ENCODE measurements at places on chromosomes 6 and 20.
A peak's percentile ranks its signal among the peaks of the same experiment; 100 is the strongest.

DNA sequence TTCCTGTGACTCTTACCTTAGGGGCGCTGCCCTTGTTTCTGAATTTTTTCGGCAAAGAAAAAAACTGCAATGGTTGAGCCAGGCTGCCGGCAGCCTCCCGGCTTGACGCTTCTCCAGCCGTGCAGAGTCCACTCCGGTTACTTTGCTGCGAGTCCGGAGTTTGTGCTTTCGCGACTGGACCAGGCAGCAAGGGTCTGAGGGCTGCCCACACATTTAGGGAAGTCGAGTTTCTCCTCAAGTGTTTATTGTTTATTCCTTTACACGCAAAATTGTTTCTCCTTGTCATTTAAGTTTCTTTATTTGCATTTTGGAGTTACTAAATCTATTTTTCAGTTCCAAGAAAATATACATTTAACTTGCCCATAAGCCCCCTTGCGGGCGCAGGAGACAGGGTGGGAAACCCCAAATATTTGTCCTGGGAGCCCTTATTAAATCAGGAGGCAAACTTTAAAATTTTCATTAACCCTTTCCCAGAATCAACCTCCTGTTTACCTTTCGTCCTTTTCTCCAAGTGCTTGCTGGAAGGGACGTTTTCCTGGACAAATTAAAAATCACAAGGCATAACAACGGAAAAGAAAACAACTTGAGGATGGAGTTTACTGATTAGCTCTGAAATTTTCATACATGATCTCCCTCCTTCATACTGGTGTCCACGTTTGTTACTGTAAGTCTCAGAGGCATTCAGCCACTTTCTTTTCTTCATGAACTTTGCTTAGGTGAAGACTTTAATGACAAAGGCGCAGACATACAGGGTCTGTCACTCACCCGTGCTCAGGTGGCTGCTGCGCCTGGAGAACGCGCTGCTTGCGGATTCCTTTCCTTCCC, 1.7 kb upstream of the PDE10A start:
- DNase-seq, result no peak

GRCh38 chr6:137862419-137863090, 4.5 kb upstream of the TNFAIP3 start:
- DNase-seq, result no peak

- DNase-seq, result no peak
Observed at GRCh38 chr6:135673501-135674309, 176.2 kb upstream of the AHI1 start.

- DNase-seq, result no peak
Observed at GRCh38 chr20:52083627-52084232, 107.8 kb downstream of the ZFP64 start.

GRCh38 chr20:10987651-10988383, 314.0 kb upstream of the JAG1 start:
- no peak for DNase-seq

- DNase-seq, result no peak
Observed at GRCh38 chr6:167526465-167527368, 201.8 kb downstream of the TTLL2 start.

- DNase-seq, result no peak
Observed at GRCh38 chr6:9126878-9127560, 691.7 kb upstream of the SLC35B3 start.

DNA sequence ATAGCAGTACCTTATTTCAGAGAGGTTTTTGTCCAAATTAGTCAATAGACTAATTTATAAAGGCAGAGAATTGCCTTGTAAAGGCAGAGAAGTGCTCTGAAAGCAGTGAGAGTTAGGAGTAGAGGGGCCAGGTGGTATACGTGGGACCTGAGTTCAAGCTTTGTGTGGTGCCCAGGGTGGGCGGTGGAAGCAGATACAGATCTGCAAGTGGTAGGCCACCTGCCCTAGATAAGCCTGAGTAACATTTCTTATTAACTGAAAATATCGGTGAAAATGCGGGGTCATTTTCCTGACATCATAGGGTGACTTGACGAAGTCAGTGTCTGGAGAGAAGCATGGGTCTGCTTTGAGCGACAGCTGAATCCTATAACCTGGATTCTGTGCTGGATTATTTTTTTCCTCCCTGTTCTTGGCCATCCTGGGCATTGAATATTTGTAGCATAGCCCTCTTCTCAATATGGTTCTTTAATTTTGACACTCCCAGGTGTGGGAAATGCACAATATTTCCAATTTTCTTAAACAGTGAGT, 62.2 kb upstream of the SUPT3H start:
- no peak for DNase-seq

GRCh38 chr6:36123270-36124139, 6.8 kb upstream of the MAPK13 start:
- peak; percentile 27 for DNase-seq

DNA sequence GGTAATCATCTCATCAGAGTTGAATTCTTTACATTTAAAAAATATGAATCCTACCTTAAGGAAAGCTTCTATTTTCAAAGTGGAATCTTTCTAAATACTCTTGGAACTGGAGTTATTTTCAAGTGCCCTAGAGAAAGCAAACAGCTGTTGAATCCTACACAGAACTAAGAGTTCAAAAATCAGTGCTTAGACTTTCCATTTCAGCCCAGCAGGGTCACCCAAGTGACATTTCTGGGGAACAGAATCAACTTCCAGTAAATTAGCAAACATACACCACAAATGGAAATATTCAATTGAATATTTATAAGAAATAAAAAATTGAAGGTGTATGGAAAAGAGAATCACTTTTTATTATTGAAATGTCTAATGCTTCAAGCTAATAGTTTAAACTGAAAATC, 427.7 kb upstream of the NOX3 start:
- no peak for DNase-seq

- no peak for DNase-seq
Observed at GRCh38 chr6:97195117-97195516, 87.9 kb downstream of the MMS22L start.

DNA sequence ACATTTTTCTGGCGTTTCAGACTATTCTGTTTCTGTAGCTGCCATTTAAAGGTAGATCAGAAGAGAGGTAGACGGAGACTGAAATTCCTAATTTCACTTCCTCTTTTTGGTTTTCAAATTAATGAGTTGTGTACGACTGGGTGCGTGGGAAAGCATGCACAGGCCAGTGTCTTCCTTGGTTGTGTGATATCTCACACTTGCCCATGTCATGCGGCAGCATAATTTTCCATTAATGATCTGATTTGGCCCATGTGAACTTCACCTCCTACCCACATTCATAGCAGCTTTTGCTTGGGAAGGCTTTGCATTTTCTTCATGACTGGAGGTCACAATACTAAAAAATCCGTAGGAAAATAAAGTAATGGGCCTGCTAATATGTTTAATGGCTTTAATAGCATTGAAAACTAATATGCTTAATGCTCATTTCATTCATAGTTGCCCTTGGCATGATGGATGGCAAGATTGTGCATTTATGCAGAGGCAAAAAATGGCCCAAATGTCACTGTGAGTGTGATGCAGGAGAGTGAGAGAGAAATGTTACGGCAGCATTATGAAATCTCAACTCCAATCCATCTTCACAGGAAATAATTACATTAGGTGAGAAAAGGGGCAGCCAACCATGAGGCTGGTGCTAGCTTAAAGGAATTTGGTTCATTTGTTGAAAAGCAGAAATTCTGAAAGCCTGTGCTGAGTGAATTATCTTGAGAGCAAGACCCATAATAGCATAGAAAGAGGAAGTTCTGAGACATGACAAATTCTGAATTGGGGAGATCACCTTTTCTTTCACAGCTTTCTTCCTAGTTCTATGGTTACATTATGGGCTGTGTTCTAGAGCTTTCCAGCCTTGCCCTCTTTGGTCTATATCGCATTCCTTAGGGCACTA, 69.0 kb upstream of the UST start:
- no peak for DNase-seq

GRCh38 chr20:3106658-3107463, 22.3 kb upstream of the AVP start:
- DNase-seq, result no peak

- DNase-seq, result no peak
Observed at GRCh38 chr6:159890792-159891191, at the start of gene MAS1. Gene MAS1 (plus strand): TSS chr6:159890988. CDS start chr6:159906956, 15,968 bp downstream.

DNA sequence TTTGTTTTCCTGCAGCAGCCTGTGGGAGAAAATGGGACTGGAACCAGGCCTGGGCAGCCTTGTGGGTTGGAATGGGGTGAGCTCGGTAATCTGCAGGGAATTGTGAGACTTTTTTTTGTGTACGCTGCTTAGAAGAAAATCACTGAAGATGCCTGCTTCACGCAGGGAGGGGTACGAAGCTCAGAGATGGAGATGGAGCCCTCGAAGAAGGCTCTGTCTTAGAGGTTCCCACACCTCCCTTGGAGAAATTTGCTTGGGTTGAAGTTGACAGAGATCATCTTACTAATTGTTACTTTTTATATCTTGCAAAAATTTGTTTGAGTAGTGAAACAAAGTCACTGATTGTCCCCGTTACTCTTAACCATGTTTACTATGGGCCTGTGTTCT, 894 bp downstream of the PYGB start:
- no peak for DNase-seq

DNA sequence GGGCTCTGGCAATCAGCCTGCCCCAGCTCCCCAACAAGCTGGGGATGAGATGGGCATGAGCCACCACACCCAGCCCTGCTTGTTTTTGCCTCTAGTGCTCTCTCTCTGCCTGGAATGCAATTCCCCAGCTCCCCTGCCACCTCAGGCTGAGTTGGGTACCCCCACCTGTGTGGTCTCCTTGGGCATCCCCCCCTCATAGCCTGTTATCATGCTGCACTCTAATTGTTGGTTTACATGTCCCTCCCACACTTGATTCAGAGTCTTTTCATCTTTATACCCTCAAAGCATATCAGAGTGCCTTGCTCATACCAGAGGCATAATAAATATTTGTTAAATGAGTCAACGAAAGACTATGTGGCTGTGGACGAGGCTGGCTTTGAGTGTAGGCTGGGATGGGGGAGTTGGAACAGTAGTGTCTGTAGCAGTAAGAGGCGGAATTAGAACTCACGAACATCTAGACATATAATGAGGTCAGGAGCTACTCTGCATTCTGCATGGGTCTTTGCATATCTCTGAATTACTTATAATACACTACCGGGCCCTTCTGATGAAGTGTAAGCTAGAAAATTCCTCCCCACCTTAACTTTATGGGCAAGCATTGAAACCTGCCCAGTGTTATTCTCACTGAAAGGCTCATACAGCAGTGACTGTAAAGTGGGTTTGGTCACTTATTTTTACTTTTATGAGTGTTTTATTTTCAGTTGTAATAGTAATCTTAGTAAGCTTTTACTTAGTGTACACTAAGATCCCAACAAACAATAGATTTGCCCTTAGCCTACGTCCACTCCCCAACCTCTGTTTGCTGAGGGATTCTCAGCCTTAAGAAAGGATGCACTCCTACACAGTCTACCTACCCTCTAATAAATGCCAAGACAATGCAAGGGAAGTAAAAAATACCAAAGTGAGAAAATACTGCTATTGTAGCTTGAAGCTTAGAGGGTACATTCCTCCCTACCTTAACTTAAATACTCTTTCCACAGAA, 58.7 kb downstream of the EDN1 start:
- DNase-seq, result no peak

- DNase-seq, result no peak
Observed at GRCh38 chr20:22775256-22775655, 190.9 kb upstream of the FOXA2 start.

GRCh38 chr20:50219600-50219999, 29.0 kb downstream of the CEBPB start:
- no peak for DNase-seq

GRCh38 chr20:12056839-12057238, 139.1 kb downstream of the BTBD3 start:
- no peak for DNase-seq

GRCh38 chr6:133854041-133854363, 34.9 kb upstream of the TCF21 start:
- no peak for DNase-seq

DNA sequence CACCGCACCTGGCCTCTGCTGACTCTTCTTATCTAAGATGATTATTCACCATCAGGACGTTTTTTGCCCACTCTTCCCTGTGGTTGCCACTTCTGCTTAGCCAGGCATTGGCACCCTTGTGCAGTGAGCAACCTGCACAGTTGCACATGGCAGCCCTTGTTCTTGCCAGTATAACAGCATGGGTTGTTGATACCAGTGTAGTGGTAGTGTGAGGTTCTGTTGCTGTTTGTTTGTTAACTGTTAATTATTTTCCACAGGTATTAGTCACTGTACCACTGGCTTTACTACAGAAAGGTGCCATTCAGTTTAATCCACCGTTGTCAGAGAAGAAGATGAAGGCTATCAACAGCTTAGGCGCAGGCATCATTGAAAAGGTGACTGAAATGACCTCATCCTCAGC, 52.1 kb downstream of the DEK start:
- DNase-seq, result no peak

DNA sequence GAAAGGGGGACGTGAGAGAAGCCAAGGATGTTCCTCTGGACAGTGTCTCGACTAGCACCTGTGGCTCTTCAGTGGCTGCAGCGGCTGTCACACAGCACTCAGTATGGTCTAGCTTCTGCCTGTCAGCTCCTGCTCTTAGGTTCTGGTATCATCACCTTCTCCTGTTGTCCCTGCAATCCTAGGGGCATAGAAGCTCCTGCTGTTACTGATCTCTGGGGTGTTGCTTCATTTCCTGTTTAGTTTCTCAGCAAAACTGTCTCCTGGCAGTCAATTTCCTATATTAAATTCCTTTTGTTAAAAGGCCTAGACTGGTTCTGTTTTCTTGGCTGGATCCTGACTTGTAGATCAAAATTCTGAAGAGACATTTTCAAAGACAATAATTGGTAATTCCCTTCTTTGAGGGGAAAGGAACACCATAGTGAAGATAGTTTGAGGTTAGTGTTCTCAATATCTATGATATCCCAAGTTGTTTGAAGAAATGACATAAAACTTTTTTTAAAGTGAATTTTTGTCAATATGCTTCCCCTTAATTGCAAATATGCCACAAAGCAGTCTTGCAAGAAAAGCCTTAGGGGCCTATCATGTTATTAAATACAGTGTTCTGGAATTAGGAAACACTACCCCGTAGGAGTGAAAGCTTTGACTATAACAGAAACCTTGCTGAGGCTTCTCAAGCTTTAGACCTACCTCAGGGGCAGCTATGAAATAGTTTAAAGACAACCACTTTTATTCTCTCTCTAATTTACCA, 148.5 kb downstream of the KIF6 start:
- DNase-seq, result no peak

DNA sequence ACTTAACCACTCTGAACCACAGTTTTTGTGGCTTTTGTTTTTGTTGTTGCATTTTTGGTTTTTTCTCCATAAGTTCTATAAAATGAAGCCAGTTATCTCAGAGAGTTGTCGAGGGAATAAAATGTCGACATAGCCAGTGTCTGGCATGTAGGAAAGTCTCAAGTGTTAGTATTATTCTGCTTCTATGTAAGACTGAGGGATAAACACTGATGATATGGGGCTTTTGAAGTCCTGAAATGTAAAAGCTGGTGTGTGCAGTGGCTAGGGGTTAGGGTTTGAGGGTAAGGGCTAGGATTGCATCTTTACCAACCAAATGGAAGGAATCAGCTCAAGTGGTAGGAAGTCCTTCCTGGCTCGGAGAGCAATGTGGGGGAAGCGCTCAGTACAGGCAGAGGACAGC, 59.2 kb downstream of the DAAM2 start:
- DNase-seq, result no peak

DNA sequence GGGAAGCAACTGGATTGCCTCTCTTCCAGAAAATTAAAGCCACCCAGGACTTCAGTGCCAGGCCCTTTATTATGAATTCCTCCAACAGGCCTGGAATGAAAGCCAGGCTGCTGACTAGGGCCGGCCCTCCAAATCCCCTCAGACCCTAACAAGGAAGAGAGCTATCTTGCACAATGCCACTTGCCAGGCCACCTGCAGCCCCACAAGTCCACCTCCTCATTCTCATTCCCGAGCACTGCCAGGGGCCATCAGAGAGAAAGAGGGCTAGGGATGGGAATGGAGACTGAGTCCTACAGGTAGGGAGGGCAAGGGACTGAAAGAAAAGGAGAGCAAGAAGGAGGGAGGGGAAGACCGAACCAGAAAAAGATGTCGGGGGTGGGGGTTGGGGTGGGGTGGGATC, 86.5 kb downstream of the MRPL14 start:
- no peak for DNase-seq
